WTC11 (cell line): ENCODE measurements at places on chromosomes 6 and 20. TPM values are rescaled to one million over a fixed set of nuclear protein-coding genes. Genes with fewer than 3 reads are reported as not detected.
A peak's percentile ranks its signal among the peaks of the same experiment; 100 is the strongest.

- H3K36me3 ChIP-seq = peaks cover 6% of the 10 kb centered on the region
- H3K4me1 ChIP-seq = peaks cover 10% of the 10 kb centered on the region
- no peak overlapping the region for H3K27ac ChIP-seq
- DNase-seq = no peak
- H3K4me3 ChIP-seq = no peak overlapping the region
Measured at GRCh38 chr6:110621061-110621460, 144.6 kb upstream of the SLC22A16 start.

DNA sequence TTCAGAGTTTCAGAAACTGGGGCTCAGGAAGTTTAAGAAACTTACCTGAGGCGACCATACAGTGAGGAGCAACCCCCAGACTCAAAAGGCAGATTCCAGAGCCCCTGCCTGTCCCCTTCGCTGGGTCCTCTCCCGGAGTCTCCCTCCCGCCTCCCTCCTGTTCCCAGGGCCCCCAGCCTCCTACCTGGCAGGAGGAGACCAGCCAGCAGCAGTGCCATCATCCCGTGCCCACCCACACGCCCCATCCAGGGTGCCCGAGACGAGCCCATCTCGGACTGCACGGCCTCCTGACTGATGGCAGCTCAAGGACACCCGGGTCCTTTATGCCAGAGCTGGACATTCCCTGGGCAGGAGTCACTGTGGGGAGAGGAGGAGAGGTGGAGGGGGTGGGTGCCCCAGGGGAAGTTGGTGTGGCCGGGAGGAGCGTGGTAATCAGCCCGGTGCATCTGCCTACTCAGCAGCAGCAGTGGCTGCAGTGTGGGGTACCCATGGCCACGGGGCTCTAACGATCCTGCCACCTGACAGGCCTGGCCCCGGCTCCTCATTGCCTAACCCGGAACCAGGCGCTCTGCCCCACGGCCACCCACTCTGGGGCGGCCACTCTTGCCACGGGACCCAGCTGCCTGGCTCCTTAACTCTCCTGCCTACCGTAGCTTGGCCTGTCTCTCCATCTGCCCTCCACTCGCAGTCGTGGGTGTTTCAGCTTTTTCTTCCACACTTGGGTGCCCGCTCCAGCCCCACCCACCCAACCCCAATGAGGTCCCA, at the start of gene CDSN:
Gene CDSN (minus strand): TSS at position 296 of the 765 bp plus-strand sequence. CDS start 27 bp downstream, at position 269.
- H3K27ac ChIP-seq = no peak within 1 kb of the TSS
- H3K27me3 ChIP-seq = peaks cover 4% of the 10 kb centered on the region; the same call in 1 of the 2 replicates
- H3K4me1 ChIP-seq = peaks cover 9% of the 10 kb centered on the region
- no peak within 1 kb of the TSS for H3K4me3 ChIP-seq
- DNase-seq = no peak

- H3K36me3 ChIP-seq = peaks cover 15% of the 10 kb centered on the region
- H3K4me1 ChIP-seq = peaks cover 8% of the 10 kb centered on the region
- DNase-seq = no peak
- H3K27me3 ChIP-seq = no peaks in the 10 kb centered on the region
- no peak overlapping the region for H3K4me3 ChIP-seq
Measured at GRCh38 chr6:141443668-141444289, 688.9 kb upstream of the GJE1 start.

DNA sequence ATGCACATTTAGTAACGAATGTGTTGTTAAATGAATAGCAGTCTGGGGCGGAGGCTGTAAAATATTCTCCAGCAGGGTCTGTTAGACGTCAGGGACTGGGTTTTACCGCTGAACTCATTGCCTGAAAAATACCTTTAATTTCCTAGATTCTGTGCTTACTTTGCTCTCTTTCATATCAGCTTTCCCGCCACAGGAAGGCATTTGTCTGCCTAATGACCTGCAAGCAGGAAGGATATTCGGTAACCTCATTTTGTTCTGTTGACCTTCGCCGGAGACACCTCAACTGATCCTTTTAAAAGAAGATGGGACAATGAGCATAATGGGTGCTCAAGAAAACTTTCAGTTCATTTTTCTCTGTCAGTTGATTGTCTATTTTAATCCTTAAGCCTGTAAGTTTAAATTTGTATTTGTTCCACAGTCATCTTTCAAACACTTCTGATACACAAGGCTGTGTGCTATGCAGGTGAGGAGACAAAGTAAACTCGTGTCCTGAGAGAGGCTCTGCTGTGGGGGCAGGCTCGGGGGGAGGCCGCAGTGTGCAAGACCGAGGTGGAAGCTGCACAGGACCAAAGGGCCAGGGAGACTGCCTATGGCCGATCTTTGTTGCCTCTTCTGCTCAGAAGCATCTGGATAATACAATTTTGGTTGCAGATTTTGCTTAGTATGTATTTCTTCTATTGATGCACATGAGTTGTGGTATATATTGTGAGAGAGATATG, 27.4 kb upstream of the SIM1 start:
- H3K4me1 ChIP-seq = peaks cover 20% of the 10 kb centered on the region
- no peaks in the 10 kb centered on the region; the same call in 1 of the 2 replicates for H3K27me3 ChIP-seq
- DNase-seq = no peak
- H3K36me3 ChIP-seq = peaks cover 14% of the 10 kb centered on the region
- no peak overlapping the region for H3K4me3 ChIP-seq

DNA sequence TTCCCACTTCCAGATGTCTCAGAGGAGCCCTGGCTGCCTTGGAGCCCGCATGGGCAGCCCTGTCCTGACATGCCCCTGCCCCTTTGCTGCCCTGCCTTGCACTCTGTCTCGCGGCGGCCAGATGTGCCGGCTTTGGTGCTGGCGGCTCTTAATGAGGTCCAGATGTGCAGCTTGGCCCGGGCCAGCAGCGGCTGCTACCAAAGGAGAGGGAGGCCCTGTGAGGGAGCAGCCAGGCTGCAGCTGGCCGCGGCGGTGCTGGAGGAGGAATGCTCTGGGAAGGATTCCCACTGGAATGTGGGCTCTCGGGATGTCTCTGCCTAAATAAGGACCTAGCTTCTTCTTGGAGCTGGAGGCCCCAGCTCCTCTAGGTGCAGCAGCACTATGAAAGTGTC, 72.4 kb downstream of the FGD2 start:
- no peaks in the 10 kb centered on the region for H3K27me3 ChIP-seq
- H3K4me1 ChIP-seq = peaks cover 22% of the 10 kb centered on the region
- peak; percentile 72 for DNase-seq

DNA sequence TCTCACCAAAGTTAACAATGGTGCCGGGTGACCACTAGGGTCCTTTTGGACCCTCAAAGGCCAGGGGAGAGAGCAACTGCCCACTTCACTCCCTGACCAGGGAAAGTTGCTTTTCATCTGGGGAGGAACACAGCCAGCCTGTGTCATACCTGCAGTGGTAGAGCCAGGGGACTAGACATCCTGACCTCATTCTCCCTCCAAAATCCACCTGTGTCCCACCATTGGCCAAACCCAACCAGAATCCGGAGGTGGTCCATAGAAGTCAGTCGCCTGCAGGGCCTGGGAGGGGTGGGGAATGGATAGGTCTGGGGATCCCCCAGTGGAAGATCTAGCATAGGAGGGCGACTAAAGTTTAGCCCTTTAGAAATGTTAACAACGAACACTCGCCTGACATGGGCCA, 12.8 kb downstream of the PFDN4 start:
- H3K4me3 ChIP-seq = no peak overlapping the region
- DNase-seq = no peak
- H3K27me3 ChIP-seq = no peaks in the 10 kb centered on the region
- 0 out of 2 replicates have a peak overlapping the region, but pooled peaks have one; percentile 85 for H3K27ac ChIP-seq

DNA sequence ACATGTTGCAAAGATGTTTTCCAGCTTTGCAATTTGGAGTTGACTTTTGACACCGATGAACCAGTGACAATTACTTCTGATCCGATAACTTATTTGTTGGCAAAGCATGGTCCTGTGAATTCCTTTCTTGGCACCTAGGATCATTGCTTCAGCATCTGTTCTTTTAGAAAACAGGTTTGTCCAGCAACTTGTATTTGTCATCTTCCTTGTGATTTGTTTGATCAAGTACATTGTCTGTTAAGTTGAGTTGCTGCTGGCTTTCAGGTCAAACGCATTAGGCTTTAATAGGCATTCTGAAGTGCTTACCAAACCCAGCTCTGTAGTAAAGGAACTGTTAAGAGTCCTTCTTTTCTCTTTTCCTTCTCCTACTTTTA, 192.4 kb upstream of the ZNF217 start:
- H3K4me3 ChIP-seq = no peak overlapping the region
- 0 out of 2 replicates have a peak overlapping the region, but pooled peaks have one; percentile 22 for H3K27ac ChIP-seq

DNA sequence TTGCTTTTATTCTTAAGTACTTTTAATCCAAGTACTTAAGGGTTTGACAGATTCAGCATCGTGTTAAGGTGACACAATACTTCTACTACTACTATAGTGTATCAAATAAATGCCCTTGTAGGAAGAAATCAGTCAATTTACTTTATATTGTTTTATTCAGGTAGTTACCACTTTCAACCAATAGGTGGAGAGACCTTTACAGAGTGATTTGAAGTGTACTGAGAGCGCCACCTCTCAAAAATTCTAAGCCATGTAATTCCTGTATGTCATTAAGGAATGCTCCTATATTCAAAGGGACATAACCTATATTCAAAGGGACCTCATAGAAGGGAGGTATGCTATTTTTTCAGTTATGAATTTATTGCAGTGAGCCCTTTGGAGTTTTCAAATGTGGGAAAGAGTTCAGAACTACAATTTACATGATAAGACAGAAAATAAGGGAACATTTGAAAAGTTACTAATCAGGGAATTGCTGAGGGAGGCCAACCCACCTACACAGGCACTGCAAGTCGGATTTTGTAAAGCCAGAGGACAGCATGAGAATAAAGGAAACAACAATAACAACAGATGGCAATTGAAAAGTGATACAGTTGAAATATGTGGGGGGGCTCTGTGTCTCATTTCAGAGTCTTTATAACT, 955.6 kb downstream of the TBC1D32 start:
- H3K27ac ChIP-seq = peak overlapping the region; percentile 60; the same call in 1 of the 2 replicates
- H3K36me3 ChIP-seq = no peaks in the 10 kb centered on the region
- H3K4me1 ChIP-seq = peaks cover 6% of the 10 kb centered on the region
- DNase-seq = no peak
- H3K27me3 ChIP-seq = no peaks in the 10 kb centered on the region

DNA sequence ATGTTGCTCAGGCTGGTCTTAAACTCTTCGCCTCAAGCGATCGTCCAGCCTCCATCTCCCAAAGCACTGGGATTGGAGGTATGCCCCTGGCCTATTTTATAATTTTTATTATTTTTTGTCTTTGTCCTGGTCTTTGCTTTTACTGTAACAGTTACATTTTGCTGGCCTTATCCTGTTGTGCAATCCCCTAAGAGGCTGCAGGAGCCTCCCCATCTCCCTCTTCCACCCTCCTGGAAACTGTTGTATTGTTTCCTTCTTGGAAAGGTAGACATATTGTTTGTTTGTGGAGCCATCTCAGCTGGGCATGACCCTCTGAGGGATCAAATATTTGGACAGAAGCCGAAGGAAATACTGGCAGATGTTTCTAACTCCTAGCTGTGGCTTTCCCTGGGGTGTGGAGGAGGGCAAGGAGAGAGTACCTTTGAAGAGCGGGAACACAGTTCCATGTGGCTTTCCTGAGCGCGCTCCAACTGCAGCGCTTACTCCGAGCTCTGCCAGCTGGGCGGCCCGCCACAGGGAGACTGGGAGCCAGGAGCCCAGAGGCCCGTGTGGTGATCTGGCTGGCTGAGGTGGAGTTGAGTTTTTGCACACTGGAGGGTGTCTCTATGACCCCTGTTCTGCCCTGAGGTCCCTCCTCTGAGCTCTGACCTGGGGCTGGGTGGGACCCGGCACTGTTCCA, 4.9 kb downstream of the MAPK13 start:
- H3K4me3 ChIP-seq = no peak overlapping the region
- H3K27me3 ChIP-seq = no peaks in the 10 kb centered on the region
- H3K4me1 ChIP-seq = peaks cover 31% of the 10 kb centered on the region
- no peaks in the 10 kb centered on the region for H3K36me3 ChIP-seq

GRCh38 chr6:134757911-134758361, 192.0 kb downstream of the ALDH8A1 start:
- H3K27me3 ChIP-seq = no peaks in the 10 kb centered on the region
- no peak overlapping the region for H3K27ac ChIP-seq
- H3K4me1 ChIP-seq = peaks cover 22% of the 10 kb centered on the region
- H3K36me3 ChIP-seq = no peaks in the 10 kb centered on the region
- no peak for DNase-seq
- no peak overlapping the region for H3K4me3 ChIP-seq

- H3K36me3 ChIP-seq = 0 out of 2 replicates have a peak, but pooled peaks cover 7% of the 10 kb centered on the region
- no peaks in the 10 kb centered on the region for H3K27me3 ChIP-seq
- no peak overlapping the region for H3K27ac ChIP-seq
Measured at GRCh38 chr6:162343936-162344645, 383.5 kb downstream of the PRKN start.

DNA sequence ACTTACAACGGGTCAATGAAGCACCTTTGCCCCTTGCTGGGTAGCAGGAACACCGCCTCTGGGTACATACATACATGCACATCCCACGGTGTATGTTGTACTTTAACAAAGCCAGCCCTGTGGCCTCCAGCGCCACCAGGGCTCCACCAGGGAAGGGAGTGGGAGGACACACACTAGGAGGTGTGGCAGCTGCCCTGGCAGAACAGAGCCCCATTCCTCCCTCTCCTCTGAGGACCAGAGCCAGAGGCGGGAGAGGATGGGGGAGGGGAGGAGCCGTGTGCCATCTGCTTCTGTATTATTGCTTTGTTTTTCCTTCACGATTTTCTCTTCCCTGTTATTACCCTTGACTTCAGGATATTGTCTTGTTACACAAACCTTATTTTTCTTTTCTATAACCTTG, 105.8 kb upstream of the TRAF3IP2 start:
- H3K4me3 ChIP-seq = no peak overlapping the region
- peaks cover 29% of the 10 kb centered on the region for H3K4me1 ChIP-seq
- no peak for DNase-seq
- H3K27ac ChIP-seq = no peak overlapping the region

- no peak for DNase-seq
- H3K27ac ChIP-seq = no peak overlapping the region
- peaks cover 36% of the 10 kb centered on the region for H3K4me1 ChIP-seq
- no peaks in the 10 kb centered on the region for H3K27me3 ChIP-seq
- no peaks in the 10 kb centered on the region for H3K36me3 ChIP-seq
Measured at GRCh38 chr6:26350858-26351543, 14.0 kb upstream of the BTN3A2 start.

GRCh38 chr6:133504761-133505160, 263.6 kb downstream of the EYA4 start:
- H3K27me3 ChIP-seq = no peaks in the 10 kb centered on the region; the same call in 1 of the 2 replicates
- DNase-seq = no peak
- H3K27ac ChIP-seq = no peak overlapping the region
- no peak overlapping the region for H3K4me3 ChIP-seq
- H3K36me3 ChIP-seq = no peaks in the 10 kb centered on the region

GRCh38 chr6:4914420-4915159, 89.2 kb downstream of the RPP40 start:
- H3K4me1 ChIP-seq = peaks cover 75% of the 10 kb centered on the region
- no peaks in the 10 kb centered on the region for H3K27me3 ChIP-seq
- no peak overlapping the region for H3K4me3 ChIP-seq
- no peak for DNase-seq
- H3K36me3 ChIP-seq = 0 out of 2 replicates have a peak, but pooled peaks cover 2% of the 10 kb centered on the region

GRCh38 chr6:157954150-157955117, 27.2 kb upstream of the SYNJ2 start:
- H3K36me3 ChIP-seq = peaks cover 19% of the 10 kb centered on the region
- DNase-seq = no peak

- peak; percentile 71 for DNase-seq
- H3K27me3 ChIP-seq = no peaks in the 10 kb centered on the region; the same call in 1 of the 2 replicates
- no peak overlapping the region for H3K27ac ChIP-seq
- H3K36me3 ChIP-seq = no peaks in the 10 kb centered on the region
Measured at GRCh38 chr6:40845553-40845952, 193.5 kb downstream of the UNC5CL start.

GRCh38 chr6:148218542-148219258, 123.9 kb upstream of the SASH1 start:
- H3K4me1 ChIP-seq = peaks cover 21% of the 10 kb centered on the region
- H3K4me3 ChIP-seq = no peak overlapping the region
- no peak overlapping the region for H3K27ac ChIP-seq
- no peaks in the 10 kb centered on the region; the same call in none of the 2 replicates for H3K27me3 ChIP-seq

The NPEPL1 gene
- total RNA-seq = 35.3 to 39.9 TPM (median 35.8 TPM) in 3 replicates

The SIRPD gene
- total RNA-seq = not detected in 3 replicates

The RBPJL gene
- total RNA-seq = 0.78 to 0.85 TPM (median 0.80 TPM) in 3 replicates

The BPIFA1 gene
- not detected in 3 replicates for total RNA-seq

The USP49 gene
- 16.3 to 18.4 TPM (median 17.3 TPM) in 3 replicates for total RNA-seq
